Lung (tissue), 17 donors: ENCODE measurements at places on chromosomes 3 and 15.

GRCh38 chr15:101361418-101361817 is 66.4 kb upstream of the SNRPA1 start:
- no peak for DNase-seq

DNA sequence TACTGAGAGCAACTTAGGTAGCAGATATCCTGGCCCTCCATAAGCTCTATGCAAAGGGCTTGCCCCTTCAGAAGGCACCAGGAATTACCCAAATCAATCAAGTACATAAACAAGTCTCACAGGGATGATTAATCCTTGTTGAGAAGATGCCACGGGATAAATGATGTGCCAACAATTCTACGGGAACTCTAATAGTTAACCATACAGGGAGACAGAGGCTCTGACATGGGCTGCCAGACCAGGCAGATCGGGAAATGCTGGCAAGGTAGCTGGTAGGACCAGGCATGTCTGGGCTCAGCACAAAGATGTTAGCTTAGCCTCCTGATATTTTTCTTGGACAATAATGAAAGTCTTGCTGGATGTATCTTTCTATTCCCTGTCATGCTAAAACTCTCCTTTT is 249.3 kb upstream of the THBS1 start:
- DNase-seq: no peak

DNA sequence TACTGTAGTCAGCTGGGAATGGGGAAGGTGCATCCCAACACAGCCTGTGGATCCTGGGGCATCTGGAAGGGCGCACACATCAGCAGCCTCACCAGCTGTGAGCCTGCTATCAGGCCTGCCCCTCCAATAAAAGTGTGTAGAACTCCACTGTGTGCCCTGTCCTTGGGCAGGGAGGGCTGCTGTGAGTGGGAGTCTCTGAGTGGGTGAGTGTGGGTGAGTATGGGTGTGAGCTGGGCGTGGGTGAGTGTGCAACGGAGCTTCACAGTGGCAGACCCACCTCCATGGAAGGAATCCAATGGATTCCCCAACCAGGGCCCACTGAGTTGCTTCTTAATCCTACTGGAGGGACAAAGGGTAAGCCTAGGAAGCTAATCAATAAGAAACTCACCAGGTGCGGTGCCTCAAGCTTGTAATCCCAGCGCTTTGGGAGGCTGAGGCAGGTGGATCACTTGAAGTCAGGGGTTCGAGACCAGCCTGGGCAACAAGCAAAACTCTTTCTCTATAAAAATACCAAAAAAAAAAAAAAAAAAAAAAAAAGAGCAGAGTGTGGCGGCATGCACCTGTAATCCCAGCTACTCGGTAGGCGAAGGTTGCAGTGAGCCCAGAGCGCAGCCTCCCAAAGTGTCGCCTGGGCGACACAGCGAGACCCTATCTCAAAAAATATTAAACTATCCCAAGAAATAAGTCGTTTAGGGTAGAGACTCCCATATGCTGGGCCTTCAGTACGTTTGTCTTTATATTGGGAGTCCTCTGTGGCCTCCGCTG is 555 bp upstream of the RCCD1 start:
- DNase-seq: no peak

DNA sequence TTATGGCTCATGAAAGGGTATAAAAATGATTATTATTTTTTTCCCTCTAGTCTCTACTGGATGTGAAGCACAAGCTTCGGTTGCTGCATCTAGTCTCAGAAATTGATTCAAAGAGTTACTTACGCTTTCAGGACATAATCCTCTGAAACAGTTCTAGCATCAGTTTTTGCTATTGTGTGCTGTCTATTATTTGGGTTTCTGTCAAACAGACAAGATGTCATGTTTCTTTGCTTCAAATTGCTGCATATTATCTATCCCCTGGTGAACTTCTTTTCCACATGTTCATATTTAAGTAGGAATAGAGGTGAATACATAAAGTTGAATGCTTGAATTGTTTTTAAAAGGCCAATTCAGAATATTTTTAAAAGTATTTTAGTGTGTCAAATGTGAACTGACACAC is 161.6 kb upstream of the GBE1 start:
- no peak for DNase-seq

DNA sequence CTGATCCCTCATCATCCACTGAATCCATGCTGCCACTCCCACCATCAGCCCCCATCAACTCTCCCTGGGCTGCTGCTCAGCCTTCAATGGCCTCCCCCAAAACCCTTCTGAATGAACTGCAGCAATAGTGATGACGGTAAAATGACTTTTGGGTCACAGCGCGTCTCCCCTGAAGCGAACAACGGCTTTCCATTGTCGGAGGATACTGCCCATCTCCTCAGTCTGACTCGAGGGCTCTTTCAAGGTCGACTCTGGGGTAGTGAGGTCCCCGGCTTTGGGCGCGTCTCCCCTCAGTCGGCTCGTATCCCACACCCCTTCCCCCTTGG is 57.2 kb upstream of the ZBTB38 start:
- DNase-seq: no peak

DNA sequence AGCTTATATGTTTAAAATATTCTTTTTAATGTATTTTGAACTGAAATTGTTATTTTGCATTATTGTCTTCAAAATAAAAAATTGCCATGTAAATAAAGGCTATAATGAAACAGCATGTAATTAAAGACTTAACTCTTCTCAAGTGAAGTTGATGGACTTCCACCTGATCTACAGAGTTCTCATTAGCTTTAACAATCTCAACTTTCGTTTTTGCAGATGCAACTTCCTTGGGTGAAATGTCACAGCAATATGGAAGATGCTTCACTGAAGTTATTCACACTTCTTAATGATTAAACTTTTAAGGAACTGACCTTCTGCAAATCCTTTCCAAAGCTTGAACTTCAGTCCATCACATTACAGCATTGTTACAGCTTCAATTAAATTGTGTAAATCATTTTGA is 63.6 kb downstream of the OSTN start:
- DNase-seq: no peak

DNA sequence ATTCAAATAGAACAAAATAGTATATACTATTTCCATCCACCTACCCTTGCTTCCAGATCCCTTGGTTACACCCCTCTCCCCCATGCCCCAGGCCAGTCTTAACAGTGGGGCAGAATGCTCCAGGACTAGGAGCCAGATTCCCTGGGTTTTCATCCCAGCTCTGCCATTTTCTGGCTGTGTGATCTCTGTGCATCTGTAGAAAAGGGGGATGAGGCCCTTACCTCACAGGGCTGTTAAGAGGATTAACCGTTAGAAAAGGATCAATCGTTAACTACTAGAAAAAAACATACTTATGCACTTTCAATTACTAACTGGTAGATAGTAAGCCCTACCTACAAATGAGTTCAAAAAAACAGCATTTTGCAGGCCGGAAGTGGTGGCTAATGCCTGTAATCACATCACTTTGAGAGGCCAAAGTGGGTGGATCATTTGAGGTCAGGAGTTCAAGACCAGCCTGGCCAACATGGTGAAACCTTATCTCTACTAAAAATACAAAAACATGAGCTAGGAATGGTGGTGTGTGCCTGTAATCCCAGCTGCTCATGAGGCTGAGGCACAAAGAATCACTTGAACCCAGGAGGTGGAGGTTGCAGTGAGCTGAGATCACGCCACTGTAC is 11.7 kb downstream of the EBLN2 start:
- DNase-seq: no peak

DNA sequence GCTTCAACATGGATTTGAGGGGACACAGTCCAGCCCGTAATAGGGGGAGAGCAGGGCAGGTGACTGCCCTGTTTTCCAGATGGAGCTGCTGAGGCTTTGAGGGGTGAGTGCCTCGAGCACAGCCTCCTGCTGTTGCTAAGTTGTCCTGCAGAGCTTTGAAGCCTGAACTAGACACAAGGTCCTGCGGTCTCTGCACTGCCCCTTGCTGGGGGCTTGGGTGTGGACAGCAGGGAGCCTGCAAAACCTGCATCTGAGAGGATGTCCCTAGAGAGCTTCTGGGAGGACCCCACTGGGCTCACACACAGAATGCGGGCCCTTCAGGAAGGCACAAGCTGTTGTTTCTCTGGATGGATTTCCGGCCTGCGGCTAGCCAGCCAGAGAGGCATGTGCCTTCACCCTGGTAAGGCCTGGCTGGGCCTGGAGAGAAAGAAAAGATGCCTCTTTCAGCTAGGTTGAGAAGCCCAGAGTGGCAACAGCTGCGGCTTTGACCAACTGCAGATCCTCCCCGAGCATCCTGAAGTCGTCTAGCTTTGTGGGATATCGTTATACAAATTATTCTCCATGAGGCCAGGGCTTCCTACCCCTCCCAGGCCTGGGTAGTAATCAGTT is 226.2 kb downstream of the SLCO3A1 start:
- no peak for DNase-seq

GRCh38 chr3:31321620-31322019 is 211.1 kb upstream of the STT3B start:
- DNase-seq: no peak

- no peak for DNase-seq
Measured at GRCh38 chr3:186800285-186800684, 6.0 kb downstream of the RFC4 start.

- DNase-seq: peak; percentile 88
Measured at GRCh38 chr3:3799173-3800079, at the start of gene LRRN1. Gene LRRN1 (plus strand): TSS chr3:3799431. CDS start chr3:3844642, 45,211 bp downstream.

- no peak for DNase-seq
Measured at GRCh38 chr15:58517682-58518525, 86.1 kb downstream of the LIPC start.

- no peak for DNase-seq
Measured at GRCh38 chr3:41137686-41138111, 61.6 kb upstream of the CTNNB1 start.

- peak; percentile 99 for DNase-seq
Measured at GRCh38 chr15:90716976-90717821, at the start of gene BLM. Gene BLM (plus strand): TSS chr15:90717346. CDS start chr15:90747393, 30,047 bp downstream.

DNA sequence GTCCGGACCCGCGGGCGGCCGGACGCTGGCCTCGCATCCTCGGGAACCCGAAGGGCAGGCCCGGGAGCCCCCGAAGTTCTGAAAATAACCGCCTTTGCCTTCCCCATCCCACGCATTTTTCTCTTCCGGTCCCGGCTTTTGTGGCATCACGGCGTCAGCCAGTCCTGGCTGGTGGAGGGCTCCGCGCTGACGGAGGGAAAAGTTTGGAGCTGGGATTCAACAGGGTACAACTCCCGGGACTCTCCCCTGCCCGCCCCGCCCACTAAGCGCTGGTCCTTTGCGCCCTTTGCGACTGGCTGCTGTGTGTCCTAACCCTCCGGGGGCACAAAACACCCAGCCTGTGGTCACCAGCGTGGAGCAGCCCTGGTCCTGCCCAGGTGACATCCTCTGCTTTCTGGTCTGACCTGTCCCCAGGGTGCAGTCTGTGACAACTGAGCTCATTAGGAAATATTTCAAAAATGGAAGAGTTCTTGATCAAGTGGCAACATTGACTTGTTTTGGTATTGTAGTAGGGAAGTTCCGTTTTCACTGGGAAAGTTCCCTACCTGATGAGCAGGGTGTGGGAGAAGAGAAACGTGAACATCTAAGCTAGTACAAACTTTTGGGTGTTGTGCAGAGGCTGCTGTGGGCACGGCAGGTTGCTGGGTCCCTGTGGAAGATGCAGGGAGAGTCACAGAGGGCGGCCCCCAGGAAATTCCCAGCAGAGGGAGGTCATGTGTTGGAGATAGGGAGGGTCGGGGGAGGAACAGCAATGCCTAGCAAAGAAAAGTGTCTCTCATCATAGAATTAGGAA is 775 bp downstream of the ARNT2 start:
- DNase-seq: peak; percentile 67

DNA sequence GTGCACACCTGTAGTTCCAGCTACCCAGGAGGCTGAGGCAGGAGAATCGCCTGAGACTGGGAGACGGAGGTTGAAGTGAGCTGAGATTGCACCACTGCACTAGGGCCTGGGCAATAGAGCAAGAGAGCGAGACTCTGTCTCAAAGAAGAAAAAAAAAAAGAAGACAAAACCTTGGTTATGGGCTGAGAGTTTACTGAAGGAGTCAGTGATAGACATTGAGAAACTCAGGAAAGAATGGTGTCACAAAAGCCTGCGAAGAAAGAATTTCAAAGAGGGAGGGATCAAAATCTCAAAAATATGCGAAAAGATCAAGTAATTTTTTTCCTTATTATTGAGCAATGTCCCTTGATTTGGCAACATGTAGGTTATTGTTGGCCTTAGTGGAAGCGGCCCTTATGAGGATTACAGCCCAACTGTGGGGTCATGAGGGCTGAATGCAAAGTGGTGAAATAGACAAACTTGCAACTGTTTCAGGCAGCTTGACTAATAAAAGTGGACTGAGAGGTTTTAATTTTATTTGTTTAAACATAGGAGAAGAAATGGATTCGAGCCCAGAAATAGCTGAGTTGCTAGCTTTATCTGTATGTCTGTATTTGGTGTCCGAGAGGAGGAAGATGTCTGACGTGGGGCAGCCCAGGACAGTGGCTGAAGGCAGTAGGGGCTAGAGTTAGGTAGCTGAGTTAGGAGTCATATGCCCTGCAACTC is 18.8 kb upstream of the CELF6 start:
- DNase-seq: peak; percentile 95

- DNase-seq: no peak
Measured at GRCh38 chr3:13049400-13049799, 23.8 kb downstream of the IQSEC1 start.

- DNase-seq: no peak
Measured at GRCh38 chr3:172676196-172676922, 34.5 kb downstream of the NCEH1 start.

DNA sequence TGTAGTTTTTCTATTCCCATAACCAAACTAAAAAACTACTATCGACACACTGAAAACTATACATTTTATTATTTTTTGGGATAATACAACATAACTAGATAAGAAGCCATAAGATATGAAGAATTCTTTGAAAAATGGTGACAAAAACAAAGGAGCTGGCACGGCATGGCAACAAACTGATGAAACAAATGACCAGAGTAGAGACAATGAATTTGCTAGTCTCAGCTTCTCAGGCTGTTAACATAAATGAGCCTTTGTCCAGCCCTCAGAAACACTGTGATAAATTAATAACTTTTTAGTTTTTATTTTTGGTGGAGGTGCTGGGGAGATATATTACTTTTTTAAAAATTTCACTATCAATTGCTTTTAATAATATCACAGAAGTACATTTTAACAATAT is 100.7 kb downstream of the SMARCC1 start:
- no peak for DNase-seq

GRCh38 chr3:190208196-190208595 is 87.5 kb upstream of the P3H2 start:
- DNase-seq: no peak

DNA sequence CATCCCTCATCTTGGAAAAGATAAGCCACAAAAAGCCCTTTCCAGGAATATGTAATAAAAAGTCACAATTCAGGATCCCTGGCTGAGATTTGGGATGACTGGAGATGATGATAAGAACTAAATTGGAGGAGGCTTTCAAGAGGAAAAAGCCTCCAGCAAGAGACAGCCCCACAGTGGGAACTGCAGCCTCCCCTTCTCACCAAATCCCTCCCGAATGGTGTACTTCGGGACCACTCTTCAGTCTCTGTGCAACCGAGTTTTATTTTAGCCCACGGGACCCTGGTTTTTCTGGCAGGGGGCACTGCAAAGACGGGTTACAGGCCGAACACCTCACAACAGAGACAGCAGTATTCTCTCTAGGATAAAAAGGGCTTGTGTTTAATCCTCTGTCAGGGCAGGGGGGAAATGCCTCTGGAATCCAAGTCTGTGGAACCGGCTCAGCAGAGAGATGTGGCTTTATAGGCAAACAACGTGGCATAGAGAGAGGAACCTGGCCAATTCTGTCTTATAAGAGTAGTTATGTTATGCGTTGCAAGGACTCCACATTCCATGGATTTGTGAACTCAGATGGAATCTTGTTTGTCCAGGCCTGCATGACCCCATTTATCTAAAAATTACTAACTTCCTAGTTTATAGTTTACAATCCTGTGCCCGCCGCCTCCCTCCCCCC is 1.2 kb upstream of the LMCD1 start:
- peak; percentile 72 for DNase-seq
